ENCODE measurements at places on chromosomes 2 and 18.
A peak's percentile ranks its signal among the peaks of the same experiment; 100 is the strongest.

GRCh38 chr2:75772908-75773630 lies 62.4 kb upstream of the GCFC2 start:
- no peak for DNase-seq

DNA sequence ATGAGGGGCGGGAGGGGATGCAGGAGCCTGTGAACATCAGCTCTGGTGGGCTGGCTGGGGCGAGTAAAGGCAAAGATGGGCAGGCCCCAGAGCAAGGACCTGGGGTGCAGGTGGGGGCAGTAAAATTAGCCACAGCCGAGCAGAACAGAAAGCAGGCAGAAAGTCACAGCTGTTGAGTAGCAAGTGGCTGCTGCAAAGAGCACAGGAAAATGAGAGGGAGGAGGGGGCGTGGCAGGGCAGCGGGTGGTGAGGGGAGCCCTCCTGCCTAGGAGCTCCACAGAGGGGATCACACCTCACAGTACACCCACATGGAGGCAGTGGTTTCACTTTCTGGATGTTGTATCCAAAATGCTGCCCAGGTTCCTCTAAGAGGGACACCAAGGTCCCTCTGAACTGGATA lies 79.6 kb downstream of the LBH start:
- DNase-seq, result no peak

DNA sequence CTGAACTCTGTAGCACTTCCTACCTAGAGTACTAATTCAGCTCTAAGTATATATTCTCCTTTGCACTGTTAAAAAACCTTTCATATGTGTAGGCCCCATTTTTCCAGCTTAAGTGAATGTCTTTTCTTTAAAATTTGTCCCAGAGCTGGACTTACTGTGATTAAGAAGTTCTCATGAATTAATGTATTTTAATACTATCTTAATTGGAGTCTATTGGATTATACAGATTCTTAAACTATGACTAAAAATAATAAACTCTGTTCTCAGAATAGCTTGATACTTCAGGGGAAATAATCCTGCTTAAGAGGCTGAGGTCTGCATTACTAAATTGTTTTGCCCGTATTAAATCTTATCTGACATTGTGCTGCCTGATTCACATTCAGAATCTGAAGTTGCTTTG lies 223.3 kb downstream of the RIT2 start:
- no peak for DNase-seq

- DNase-seq, result no peak
Measured at GRCh38 chr2:38056216-38056615, 19.7 kb downstream of the CYP1B1 start.

GRCh38 chr2:122851972-122852531 lies 1096.6 kb downstream of the TSN start:
- no peak for DNase-seq

DNA sequence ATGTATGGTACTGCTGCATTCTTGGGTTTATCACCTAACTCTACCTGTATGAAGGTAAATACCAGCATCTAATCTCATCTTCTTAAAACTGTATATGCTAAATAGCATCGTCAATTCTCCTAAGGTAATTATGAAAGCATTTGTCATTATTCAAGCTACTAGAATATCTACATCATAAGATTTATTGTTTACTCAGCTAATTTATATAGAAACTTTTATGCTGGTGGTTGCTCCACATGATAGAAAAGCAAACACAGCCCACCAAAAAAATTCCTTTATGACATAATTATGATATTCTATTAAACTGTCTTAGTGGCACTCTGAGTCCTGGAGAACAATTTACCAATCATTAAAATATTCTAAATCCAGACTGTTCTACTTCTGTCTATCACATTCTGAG lies 1226.1 kb upstream of the NRXN1 start:
- DNase-seq, result no peak

DNA sequence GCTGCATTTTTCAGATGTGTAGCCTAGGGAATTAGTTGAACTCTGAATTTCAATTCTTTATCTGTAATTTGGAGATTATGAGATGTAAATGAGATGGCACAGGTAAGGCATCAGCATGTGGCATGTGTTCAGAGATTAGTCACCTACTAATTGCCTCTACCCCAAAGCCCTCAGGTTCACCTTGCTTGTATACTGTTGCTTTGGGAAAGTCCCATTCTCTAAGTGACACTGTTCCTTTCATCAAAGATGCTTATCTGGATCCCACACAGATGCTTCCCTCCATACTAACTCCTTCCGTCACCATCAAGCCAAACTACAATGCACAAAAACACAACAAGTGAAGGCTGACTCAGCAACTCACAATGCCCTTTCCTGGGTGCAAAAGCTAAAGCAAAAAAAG lies 143.7 kb downstream of the LRATD1 start:
- DNase-seq, result no peak

GRCh38 chr18:30682672-30683071 lies 359.9 kb downstream of the DSC3 start:
- DNase-seq, result no peak

DNA sequence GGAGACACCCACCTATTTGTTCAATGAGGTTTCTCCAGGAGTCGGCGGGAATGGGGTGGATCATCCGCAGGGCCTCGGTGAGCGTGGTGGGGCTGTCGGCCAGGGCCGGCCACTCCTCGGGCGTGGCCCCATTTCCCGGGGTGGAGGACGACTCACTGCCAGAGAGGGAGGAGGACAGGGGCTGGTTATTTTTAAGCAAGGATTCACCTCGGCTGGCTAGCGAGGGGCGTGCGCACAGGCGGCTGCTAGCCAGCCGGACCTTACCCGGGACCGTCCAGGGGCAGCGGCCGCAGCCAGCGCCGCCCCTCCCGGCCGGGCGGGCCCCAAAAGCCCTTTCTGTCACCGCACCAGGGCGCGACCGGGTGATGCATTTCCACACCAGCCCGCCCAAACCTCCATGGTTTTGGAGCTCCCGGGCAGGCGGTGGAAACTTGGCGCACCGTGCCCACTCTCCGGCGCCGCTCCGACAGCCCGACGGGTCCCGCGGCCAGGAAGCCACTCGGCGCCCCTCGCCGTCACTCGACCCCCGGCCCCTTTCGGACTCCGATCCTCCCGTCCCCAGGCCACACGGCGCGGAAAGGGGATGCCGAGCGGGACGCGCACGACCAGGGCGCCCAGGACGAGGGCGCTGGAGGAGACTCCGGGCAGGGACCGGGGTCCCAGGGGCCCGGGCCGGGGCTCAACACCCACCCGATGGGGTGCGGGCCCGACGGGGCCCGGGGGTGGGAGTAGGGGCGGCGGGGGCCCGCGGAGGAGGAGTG lies 57.1 kb downstream of the SNORC start:
- no peak for DNase-seq

- no peak for DNase-seq
Measured at GRCh38 chr2:163253621-163254285, 415.2 kb upstream of the KCNH7 start.

DNA sequence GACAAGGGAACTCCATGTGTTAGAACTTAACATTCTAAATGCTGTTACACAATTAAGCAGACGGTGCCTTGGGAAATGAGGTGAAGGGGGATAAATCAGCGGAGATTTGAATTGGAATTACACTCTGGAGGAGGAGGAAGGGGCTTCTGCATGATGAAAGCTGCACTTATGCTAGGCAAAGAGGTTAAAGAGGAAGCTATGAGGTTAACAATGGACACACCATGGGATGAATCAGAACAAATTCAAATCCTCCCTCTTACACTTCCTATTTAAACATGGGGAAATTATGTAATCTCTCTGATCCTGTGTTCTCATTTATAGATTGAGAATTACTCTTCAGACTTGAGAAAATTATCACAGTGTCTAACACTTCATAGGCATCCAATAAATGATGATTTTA lies 121.5 kb upstream of the SIX2 start:
- no peak for DNase-seq

DNA sequence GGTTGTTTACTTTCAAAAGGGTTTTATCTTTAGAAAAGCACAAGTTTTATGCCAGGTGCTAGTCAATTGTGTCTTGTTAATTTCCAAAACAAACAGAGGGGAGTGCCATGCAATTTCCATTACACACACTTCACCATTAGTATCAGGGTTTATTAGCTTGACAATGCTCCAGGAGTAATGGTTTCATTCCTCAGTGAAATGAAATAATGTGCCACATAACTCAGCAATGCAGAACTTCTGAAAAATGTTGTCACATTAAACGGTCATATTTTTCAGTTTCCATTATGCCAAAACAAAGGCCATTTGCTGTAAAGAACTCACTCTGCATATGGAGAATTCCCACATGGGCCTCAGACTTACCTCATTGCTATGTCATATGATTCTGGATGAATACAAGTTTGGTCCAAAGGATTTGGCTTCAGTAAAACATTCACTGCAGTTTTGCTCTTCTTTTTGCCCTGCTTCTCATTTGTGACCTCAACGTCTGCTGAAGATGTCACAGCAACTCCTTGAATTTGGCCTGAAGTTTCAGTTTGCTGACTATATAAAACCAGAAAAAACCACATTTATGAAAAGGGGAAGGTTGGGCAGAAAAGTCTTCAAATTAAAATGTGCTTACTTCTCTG lies 198.2 kb downstream of the SRBD1 start:
- DNase-seq, result peak; percentile 86

- peak; percentile 54 for DNase-seq
Measured at GRCh38 chr2:68336192-68336591, 16.4 kb upstream of the CNRIP1 start.

- DNase-seq, result peak; percentile 23
Measured at GRCh38 chr18:25560369-25560768, 208.4 kb upstream of the ZNF521 start.

- no peak for DNase-seq
Measured at GRCh38 chr2:38540580-38541286, 62.0 kb downstream of the HNRNPLL start.

- DNase-seq, result no peak
Measured at GRCh38 chr2:19350678-19351401, 7.6 kb downstream of the OSR1 start.

- DNase-seq, result no peak
Measured at GRCh38 chr2:55430211-55430975, 10.7 kb upstream of the CCDC88A start.

GRCh38 chr18:13993730-13994129 lies 78.4 kb upstream of the MC2R start:
- DNase-seq, result no peak
